ENCODE measurements at places on chromosomes 3 and 15.
A peak's percentile ranks its signal among the peaks of the same experiment; 100 is the strongest.

DNA sequence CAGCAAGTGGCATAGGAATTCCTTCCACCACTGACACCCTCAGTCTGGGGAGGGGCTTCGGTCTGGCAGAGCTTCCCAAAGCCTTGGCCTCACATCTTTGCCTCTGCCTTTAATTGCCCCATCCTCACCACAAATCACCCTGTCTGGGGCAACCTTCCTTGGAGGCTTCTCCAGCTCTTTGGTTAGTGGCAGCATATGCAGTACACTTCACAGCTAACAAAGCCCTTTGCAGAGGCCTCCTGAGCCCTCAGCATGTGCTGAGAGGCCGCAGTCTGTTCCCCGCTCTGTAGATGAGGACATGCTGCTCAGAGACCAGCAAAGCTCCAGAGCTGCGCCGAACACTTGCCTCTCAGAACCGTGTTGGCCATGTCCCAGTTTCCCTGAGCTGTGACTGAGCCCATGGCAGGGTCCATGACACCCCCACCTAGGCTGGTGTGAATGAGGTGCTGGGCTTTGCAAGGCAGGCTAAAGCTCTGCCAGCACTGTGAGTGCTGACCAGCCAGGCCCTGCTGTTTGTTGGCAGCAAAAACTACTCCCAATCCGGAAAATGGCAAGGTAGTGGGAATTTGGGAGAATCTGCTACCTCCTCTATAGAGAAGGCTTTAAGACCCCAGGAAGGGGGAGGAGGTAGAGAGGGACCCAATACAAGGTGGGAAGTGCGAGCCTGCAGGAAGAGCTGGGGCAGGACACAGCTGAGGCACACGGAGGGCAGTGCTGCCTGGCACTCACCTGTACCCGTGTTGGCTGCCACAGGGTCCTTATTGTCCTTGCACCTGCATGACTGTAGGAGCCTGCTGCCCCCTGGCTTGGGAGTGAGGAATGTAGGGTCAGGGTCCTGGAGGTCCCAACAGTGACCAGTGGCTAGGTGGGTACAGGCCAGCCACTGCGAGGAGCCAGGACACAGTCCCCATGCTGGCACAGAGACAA is 8.4 kb upstream of the KLF15 start:
- DNase-seq: no peak

- no peak for DNase-seq
These were observed 10.8 kb upstream of the RASA2 start for GRCh38 chr3:141476033-141476432.

DNA sequence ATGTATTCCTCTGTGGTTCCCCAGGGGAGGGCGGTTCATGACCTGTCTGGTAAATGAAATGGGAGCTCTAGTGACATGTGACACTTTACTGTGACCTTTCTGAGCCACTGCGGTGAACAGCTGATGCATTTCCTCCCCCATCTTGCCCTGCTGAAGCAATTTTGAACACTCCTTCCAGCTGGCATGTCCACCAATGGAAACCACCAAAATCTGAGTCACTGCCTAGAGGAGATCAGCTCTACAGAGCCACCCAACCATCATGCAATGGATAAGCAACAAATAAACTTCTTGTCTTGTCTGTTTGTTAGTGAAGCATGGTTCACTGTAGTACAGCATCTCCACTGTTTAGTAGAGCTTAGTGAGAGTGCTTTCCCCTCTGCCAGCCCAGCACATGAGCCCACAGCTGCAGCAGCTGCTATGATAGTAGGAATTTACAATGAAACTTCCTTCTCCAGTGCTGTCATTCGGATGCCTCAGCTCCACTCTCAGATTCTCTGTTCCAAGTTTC is 479.4 kb downstream of the NTRK3 start:
- DNase-seq: no peak

- no peak for DNase-seq
These were observed 136.4 kb downstream of the LIPC start for GRCh38 chr15:58568157-58568571.

DNA sequence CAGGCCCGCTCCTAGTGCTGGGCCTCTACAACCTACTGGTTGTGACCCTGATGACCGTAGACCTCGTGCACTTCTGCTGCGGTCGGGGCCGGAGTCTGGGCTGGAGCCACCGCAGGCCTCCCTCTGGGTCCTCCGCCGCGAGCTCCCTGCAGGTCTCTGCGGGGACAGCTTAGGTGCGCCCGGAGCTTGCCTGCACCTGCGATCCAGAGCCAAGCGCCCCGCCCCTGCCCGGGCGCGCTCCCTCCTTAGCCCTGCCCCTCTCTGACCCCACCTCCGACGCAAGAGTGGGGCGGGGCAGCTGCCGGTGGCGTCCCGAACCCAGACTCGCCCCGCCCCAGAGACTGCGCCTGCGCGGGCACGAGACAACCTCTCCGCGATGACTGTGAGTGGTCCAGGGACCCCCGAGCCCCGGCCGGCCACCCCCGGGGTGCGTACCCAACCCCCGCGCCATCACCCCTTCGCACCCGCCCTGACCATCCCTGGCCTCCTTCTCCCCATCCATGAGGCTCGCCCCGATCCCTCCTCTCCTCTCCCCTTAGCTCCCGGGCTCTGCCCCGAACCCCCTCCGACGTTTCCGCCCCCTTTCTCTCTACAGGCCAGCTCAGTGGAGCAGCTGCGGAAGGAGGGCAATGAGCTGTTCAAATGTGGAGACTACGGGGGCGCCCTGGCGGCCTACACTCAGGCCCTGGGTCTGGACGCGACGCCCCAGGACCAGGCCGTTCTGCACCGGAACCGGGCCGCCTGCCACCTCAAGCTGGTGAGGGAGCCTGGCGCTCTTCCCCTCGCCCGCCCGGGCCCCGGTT is at the start of gene UNC45A:
TSS of gene UNC45A (plus strand) at position 337 of the 803 bp plus-strand sequence. CDS start at position 377, 40 bp downstream.
- DNase-seq: peak; percentile 92

GRCh38 chr3:169663951-169664820 is 674 bp upstream of the MECOM start:
- DNase-seq: no peak

DNA sequence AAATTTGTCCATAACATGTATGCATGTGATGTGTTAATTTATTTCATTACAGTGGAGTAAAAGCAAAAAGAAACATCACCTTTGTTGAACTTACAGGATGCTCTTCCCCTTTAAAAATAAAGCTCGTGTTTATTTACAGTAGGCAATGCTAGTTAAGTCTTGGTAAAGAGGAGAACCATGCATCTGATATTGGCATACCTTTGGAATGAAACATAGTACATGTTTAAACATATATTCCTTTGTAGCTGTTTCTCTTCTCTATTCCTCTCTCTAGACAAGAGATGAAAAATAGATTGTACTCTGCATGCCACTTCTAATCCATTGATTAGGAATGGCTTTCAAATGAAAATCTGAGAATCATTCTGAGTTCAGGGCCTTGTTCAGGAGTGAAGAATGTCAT is 374.9 kb upstream of the CNTN4 start:
- no peak for DNase-seq

- no peak for DNase-seq
These were observed 4.3 kb downstream of the PDIA5 start for GRCh38 chr3:123071146-123071545.

Measured in activated T-helper 1 cell treated with anti-CD3 and anti-CD28 coated beads, Interleukin-2, amount 50 U/mL, for 16 hours (primary cell).